ENCODE measurements at places on chromosomes 3 and 15.

DNA sequence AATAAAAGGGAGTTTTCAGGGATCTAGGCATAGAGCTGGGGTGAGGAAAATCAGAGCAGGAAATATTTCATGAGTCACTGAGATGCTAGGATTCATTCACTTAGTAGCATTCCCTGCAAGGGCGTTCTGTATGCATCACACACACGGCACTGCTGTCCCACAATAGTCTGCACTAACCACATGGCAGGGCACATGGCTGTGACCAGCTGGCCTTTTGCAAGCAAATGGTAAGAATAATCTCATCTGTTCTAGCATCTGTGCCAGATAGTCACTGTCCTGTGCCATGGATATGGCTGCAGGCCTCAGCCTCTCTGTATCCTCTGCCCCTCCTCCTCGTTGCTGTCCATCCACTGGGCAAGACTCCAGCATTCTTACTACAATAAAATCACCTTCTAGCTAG is 37.8 kb downstream of the BOC start:
- DNase-seq = no peak

- no peak for DNase-seq
These were observed 904.2 kb downstream of the CADM2 start for GRCh38 chr3:85862893-85863455.

DNA sequence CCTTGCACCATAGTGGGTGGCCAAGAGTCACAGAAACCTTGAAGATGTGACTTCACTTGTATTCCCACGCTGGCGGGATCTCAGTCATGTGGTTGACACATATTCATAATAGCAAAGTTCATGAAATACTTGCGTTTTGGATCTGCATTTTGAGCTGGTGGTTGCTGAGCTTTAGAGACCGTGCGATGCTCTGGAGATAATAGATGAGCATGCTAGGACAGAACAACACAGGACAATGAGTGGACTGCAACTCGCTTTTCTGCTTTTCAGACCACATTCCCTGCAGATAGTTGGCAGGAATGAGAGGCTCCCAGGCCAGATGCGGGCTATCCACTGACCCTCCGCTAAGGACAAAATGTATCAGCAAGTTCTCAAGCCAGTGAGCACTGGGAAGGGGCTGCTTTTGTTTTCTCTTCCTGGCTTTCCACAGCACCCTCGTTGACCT is 13.8 kb upstream of the STARD5 start:
- DNase-seq = no peak

DNA sequence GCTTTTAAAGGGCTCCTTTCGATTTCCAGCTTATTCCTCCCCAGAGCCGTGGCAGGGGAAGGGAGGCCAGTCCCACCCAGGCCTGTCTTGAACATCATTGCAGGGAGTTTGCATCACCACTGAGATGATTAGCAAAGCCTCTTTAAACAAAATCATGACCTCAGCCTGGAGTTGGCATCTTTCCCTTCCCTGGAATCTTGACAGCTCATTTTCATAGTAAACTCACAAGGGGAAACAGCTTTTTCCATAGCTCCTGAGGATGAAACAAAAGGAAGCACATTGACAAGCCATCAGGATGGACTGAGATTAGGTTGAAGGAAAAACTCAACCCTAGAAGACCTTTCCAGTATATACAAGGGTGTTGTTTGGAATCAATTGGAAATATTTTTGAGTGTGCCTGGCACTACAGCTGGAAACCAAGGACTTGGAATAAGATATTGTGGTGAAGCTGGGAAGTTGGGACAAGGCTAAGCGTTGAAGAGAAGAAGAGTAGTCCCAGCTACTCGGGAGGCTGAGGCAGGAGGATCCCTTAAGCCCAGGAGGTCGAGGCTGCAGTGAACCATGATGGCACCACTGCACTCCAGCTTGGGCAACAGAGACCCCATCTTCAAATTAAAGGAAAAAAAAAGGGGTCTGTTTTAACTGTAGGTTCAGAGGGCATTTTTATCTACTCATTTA is 3.1 kb upstream of the LARP6 start:
- DNase-seq = no peak

DNA sequence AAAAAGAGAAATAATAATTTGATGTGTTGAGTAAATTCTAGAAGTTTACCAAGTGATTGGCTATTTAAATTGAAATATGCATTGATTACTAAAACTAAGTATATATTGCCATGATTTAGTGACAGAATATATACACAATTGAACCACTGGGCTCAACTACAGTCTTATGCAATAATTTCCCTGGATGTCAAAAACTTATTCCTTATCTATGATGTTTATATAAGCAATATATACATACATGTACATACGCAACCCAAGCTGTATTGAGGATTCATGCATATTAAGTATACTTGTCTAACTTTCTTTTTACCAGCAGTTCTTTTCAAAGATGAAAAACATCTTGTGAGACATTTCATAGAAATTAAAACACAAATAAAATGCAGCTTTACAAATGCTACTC is 165.8 kb downstream of the ZIC4 start:
- no peak for DNase-seq

DNA sequence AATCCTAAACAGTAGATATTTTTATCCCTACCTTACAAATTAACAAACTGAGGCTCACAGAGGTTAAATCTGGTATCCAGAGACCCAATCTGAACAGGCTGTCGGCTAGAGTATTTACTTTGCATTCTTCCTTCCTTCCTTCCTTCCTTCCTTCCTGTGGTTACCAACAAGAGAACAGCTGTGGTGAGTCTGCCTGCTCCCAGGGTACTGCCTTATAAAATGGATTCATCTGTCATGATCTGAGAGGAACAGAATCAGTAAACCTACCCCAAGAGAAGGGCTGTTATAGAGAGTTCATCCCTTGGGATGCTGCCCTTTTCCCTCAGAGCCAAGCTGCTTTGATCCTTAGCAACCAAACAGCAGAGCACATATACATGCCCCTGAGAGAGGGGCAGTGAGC is 3.6 kb downstream of the GADL1 start:
- DNase-seq = no peak

GRCh38 chr3:107689355-107689754 is 166.6 kb downstream of the BBX start:
- DNase-seq = no peak

DNA sequence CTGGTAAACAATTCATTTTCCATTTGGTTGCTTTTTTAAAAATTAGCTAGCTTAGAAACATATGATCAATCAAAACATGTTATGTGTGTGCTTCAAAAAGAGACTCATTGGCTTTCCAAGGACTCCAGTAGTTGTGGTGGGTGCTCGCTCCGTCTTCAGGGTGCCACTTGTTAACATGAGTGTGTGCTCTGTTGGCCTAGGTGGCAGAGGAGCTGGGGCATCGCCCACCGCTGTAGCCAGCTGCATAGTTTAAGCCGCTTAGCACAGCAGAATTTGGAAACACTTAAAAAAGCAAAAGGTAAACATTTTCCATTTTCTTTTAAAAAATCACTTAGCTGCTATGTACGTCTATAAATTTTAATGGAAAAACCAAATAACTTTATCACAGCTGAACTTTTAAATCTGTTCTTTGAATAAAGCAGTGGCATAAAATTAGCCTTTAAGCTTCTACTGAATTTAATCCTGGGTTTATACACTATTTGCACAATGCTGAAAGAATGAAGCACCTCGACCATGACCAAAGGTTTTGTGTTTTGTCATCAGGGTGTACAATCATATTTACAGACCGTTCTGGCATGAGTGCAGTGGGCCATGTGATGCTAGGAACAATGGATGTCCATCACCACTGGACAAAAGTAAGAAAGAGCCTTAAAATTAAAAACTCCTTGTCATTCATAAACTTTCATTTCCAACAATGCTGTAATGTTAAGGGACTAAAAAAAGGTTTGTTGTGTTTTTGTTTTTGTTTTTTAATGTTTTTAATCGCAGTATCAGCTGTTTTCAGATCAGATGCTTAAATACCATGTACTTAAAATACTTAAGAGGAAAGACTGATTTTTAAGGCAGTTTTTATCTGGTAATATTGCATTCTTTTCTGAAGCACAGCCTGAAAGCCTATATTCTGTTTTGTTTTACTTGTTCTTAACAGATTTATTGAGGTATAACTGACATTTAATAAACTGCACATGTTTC is 57.9 kb downstream of the TCAIM start:
- DNase-seq = no peak

DNA sequence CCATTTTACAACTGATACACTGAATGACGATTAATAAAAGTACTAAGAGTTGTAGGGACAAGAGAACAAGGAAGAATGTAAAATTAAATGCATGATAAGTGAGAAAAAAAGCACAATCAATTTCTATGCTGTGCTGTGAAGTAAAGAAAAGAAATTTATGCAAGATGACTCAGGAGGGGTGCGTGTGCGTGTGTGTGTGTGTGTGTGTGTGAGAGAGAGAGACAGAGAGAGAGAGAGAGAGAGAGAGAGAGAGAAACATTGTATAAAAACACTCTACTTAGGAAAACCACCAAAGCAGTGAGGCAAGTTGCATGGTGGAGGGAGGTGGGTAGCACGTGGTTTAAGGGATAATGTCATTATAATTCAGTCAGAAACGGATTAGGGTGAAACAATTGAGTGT is 580.8 kb upstream of the ALCAM start:
- no peak for DNase-seq

DNA sequence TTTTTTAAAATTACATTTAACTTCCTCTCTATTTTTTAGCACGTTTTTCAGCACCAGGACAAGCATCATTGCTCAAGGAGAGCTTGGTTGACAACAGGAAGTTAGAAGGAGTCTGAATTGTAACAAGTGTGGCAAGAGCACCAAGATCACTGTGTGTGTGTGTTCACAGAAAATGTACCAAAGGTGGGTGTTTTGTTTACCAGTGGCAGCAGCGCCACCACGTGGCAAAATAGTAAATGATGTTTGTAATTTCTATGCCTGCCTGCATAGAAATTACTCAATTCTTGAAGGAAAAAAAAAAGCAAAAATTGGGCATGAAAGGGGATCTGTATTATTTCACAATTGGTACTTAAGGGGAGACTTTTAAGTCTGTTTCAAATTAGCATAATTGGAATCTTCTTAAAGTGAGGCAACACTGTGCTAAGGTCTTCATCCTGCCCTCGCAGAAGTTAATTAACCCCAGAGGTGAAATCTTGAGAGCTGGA is 7.4 kb upstream of the U2SURP start:
- peak; percentile 68 for DNase-seq

DNA sequence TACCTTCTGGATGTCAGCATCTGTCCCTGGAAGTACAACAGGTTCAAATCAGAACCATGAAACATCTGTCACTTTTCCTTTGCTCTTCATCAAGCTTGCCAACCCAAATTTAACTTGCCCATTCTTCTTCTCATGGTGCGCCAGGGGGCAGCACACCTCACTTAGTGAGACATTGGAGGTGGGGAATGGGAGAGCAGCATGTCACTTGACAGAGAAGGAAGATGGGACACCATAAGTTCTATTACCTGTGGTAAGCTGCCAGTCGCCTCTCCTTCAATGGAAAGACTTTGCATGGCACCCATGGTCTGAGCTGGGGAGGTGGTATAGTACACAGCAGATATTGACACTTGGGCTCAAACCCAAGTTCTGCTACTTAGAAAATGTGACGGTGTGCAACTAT is 2.9 kb downstream of the SCN5A start:
- peak; percentile 13 for DNase-seq

DNA sequence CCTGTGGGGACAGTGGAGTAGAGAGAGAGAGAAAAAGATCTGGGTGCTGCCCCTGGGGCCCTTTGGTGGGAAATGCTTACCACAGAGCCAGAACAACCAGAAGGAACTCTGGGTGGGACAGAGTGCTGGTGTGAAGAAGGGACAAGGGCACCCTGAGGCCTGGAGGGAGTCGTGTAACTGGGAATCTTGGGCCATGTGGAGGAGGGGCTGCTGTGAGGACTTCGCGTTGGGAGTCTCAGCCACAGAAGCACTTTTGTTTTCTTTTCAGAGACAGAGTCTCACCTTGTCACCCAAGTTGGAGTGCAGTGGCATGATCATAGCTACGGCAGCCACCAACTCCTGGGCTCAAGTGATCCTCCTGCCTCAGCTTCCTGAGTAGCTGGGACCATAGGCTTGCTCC is 24.3 kb downstream of the XYLB start:
- DNase-seq = no peak

DNA sequence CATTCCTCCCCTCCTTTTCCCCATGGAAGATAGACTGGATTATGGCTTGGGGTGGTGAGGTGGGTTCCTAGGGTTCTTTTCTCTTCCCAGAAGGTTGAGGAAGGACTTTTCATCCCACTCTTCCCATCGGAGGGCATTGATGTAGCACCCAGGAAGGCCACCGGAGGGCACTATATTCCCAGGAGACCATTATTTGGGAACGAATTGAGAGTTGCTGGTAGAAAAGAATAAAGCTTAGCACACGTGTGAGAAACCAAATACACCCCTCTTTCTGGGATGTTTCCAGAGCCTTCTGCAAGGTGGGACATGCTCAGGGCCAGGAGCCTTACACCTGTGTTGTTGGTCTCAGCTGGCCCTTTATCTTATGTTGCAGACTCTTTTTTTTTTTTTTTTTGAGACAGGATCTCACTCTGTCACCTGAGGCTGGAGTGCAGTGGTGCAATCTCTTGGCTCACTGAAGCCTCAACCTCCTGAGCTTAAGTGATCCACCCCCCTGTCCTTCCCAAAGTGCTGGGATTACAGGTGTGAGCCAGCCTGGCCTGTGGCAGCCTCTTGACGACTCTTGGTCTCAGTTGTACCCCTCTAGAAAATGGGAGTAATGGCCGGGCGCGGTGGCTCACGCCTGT is 6.3 kb upstream of the CDC25A start:
- DNase-seq = no peak

- DNase-seq = no peak
These were observed 15.1 kb upstream of the ARHGAP31 start for GRCh38 chr3:119279101-119279554.

DNA sequence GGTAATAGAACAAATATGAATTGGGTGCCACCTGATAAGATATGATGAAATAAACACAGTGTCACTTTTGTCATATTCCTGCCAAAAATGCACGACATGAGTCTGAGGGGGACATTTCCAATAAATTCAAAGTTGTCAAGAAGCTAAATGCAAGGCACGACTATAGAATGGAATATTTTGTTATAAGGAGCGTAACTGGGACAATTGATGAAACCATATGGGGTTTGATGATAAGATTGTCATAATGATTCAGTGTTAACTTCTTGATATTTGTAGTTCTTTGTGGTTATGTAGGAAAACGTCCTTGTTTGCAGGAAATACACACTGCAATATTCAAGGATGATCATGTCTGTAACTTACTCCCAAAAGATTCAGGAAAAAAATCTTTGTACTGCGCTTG is 163.3 kb downstream of the MEX3B start:
- DNase-seq = no peak

DNA sequence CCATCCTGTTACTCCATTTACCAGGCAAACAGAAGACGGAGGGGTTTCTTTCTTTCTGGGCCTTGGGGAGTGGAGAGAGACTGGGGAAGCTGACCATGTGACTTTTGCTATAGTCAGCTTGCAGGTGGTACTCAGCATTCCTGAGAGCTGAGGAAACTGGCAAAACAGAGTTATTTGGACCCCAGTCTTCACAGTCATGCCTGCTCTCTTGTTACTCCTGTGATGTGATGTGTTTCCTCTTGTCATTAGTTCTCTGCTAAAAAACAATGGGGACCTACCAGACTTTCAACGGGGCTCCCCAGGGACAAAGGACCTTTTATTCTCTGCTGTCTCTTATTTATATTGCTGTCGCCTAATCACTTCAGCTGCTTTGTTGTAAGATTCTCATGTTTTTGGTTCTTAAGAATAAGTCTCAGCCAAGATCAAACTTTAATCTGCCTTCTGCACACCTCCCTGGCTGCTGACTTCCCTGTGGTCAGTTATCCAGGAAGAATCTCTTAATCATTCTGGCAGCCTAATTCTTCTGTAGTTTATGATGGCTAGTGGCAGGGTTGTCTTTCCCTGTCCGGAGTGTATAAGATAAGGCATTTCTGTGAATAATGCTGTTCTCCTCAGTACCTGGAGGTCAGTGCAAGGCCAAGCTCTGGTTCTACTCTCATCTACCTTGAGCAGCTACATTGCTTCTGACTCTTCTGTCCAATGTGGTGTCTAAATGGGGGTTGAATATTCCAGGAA is 8.8 kb downstream of the STARD9 start:
- no peak for DNase-seq

Data from CD4-positive, alpha-beta T cell treated with Interleukin-2 at 100 ng/mL for 4 hours (primary cell).